ENCODE measurements at places on chromosomes 7 and 10.

GRCh38 chr7:142457146-142457703 lies 199.4 kb upstream of the PRSS58 start:
- no peak for DNase-seq

GRCh38 chr10:24569828-24570657 lies 153.6 kb downstream of the ARHGAP21 start:
- no peak for DNase-seq

DNA sequence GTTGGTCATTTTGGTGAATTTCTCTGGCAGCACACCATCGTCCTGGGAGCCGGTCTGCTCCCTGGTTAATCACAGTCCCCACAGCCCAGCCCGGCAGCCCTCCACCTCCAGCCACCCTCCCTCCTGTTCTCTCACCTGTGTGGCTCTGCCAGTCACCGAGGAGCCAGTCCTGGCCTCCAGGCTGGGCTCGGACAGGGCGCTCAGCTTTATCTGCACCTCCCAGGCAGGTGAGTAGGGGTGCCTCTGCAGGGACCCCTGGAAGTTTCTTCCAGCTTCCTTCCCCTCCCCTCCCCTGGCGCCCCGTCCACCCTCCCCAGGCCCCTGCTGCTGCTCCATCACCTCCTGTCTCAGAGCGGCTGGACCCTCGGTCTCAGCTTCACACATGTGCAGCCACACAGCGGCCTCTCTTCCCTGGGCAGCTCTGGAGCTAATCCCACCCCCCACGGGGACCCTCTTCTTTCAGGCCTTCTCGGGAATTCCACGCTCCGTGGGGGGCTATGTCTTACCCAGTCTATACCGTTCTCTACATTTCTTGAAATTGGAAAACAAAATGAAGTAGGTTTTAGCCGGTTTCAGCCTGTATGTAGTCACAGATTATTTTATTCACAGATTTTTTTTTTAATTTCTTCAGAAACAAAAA lies 213.9 kb upstream of the PPP2R2D start:
- DNase-seq = no peak

GRCh38 chr10:102455893-102456471 lies 4.6 kb upstream of the C10orf95 start:
- no peak for DNase-seq

DNA sequence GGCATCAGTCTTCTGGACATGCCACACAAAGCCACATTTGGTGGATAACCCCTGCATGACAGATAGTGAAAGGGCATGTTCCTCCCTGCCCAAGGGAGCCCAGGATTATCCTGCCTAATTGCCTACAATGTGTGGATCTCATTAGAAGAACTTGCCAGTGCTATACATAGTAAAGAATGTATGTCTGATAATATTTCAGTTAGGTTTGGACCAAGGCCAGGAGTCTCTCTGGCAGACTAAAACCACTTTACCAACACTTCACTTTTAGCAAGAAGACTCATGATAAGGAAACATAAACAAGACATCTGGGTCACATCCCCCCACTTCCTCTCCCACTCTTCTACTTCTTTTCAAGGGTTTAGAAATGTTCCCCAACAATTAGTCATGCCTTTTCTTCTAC lies 196.7 kb downstream of the MTERF1 start:
- DNase-seq = no peak

GRCh38 chr7:55494951-55495350 lies 77.4 kb downstream of the VOPP1 start:
- DNase-seq = no peak

GRCh38 chr10:117911684-117912083 lies 135.1 kb downstream of the RAB11FIP2 start:
- DNase-seq = no peak
